GM03348 (cell line): ENCODE measurements at places on chromosomes 2 and 18.

GRCh38 chr2:227462462-227462951 lies 9.4 kb upstream of the AGFG1 start:
- no peak for DNase-seq

DNA sequence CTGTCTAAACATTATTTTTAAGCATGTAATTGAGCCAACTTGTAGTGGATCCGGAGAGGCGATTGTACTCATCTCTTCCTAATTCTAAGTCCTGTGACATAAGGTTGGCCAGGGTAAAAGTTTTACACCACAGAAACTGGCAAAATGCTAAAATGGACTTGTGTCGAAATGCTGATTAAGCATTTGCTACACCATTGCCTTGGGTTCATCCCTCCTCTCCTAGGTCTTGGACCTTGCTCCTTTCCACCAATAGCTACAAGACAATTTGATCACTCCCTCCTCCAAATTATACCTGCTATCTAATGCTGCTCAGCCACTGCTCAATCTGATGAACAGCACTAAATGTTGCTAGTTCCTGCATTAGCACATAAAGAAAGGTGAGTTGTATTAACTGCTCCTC lies 132.7 kb upstream of the EPC2 start:
- DNase-seq, result no peak

DNA sequence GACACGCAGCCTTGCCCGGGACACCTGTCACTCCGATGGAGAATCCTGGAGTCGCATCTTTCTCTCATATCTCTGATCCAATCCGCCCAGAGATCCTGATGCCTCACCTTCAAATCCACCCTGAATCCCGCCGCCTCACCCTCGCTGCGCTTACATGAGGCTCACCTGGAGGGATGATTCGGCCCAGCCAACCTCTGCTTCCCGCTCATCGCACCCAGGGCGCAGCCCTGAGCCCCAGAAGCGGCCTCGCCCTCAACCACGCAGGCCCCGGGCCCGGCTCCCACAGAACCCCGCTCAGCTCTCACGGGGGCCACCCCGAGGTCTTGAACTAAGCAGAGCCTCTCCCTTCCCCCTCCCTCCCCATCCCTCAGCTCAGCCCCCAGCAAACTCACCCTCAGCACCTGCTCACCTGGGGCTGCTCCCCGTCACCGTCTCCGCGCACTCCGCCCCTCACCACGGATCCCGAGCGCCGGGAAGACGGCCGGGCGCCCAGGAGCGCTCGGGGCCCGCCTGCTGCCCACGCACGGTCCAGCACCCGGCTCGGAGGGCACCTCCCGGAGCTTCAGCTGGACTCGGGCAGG lies 160.0 kb downstream of the NDUFA10 start:
- no peak for DNase-seq

DNA sequence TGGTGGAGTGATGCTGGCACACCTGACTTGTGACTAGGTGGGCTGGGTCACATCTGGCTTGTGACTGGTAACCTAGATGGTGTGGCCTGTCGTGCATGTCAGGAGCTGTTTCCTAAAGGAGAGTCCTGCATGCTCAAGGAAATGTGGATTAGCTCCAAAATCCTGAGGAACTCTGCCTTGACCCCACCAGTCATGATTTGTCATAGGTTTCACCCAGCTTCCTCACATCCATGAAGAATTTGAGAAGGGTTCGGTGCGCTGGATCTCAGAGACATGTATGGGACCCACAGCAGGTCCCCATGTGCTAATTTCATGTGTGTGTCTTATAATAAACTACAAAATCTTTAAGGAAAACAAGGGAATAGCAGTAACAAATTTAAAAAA lies 107.2 kb downstream of the COL6A3 start:
- DNase-seq, result no peak

GRCh38 chr2:171147081-171147480 lies 13.6 kb downstream of the TLK1 start:
- no peak for DNase-seq
